ENCODE measurements at places on chromosomes 7 and 10. TPM values are rescaled to one million over a fixed set of nuclear protein-coding genes. Genes with fewer than 3 reads are reported as not detected.

GRCh38 chr10:19578571-19578970 is 237.7 kb upstream of the PLXDC2 start:
- H3K36me3 ChIP-seq = no peaks in the 10 kb centered on the region
- no peaks in the 10 kb centered on the region for H3K4me1 ChIP-seq
- H3K4me3 ChIP-seq = no peak overlapping the region
- H3K27ac ChIP-seq = no peak overlapping the region

DNA sequence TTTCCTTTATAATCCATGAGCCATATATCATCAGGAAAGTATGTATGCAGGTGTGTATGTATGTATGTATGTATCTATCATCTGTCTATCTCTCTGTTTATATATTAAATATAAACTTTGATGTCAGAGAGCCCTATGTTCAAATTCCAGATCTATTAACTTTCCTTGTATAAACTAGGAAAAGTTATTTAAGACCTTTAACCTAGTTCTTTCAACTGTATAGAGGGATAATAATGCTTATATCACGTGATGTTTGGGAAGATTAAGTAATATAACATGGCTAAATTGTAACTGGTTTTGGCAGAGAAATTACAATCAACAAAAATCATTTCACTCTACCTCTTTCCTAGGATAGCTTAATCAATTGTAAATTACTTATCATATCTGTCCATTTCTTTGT is 628.3 kb upstream of the IGFBP3 start:
- H3K4me1 ChIP-seq = no peaks in the 10 kb centered on the region
- no peaks in the 10 kb centered on the region for H3K36me3 ChIP-seq
- no peak overlapping the region for H3K4me3 ChIP-seq
- no peaks in the 10 kb centered on the region for H3K27me3 ChIP-seq
- no peak for DNase-seq
- no peak overlapping the region for H3K27ac ChIP-seq

AGAP9 gene
- 14.5 TPM for total RNA-seq

GRCh38 chr10:118680197-118680596 is 74.6 kb downstream of the CACUL1 start:
- no peaks in the 10 kb centered on the region for H3K27me3 ChIP-seq
- peaks cover 14% of the 10 kb centered on the region for H3K36me3 ChIP-seq
- DNase-seq = no peak
- no peaks in the 10 kb centered on the region for H3K4me1 ChIP-seq

DNA sequence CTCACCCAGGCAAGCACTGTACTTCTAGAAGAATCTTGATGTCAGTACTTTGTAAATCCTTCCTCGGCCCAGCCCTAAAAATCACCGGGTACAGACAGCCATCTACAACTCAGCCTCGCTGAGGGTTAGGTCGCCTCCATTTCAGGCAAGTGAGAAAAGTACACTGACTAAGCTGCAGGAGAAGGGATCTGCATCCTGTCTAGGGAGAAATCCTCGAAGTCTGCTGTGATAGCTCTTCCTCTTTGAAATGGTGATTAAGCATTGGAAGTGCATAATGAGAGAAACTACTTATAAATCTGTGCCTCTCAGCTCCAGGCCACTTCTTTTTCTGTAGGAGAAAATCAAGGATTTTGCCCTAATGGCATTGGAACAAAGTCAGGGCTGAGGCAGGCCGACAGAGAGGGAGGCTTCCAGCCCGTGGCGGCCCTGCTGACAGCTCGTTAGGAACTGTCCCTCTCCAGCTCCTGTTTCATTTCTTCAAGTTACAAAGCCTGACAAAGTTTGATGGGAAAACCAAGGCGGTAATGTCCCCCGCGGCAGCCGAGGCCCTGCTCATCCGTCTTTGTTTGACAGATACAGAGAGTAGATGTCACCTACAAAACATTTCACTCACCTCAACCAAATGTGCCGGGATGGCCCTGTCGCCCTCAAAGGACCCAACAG is 14.1 kb upstream of the GOT1 start:
- no peak for DNase-seq
- H3K4me1 ChIP-seq = no peaks in the 10 kb centered on the region
- H3K27ac ChIP-seq = no peak overlapping the region

SLC26A5 gene
- total RNA-seq = 3.8 TPM

GRCh38 chr10:94443549-94443948 is 41.2 kb downstream of the TBC1D12 start:
- no peaks in the 10 kb centered on the region for H3K27me3 ChIP-seq
- H3K36me3 ChIP-seq = no peaks in the 10 kb centered on the region
- H3K27ac ChIP-seq = no peak overlapping the region

TRIM50 gene
- total RNA-seq = 1.7 TPM

GRCh38 chr7:71691538-71691937 is 559.6 kb downstream of the GALNT17 start:
- no peaks in the 10 kb centered on the region for H3K4me1 ChIP-seq
- H3K27me3 ChIP-seq = no peaks in the 10 kb centered on the region
- H3K36me3 ChIP-seq = no peaks in the 10 kb centered on the region
- no peak for DNase-seq

C7orf33 gene
- total RNA-seq = not detected

CAMK2B gene
- 18.1 TPM for total RNA-seq

KAZALD1 gene
- total RNA-seq = 9.9 TPM

DNA sequence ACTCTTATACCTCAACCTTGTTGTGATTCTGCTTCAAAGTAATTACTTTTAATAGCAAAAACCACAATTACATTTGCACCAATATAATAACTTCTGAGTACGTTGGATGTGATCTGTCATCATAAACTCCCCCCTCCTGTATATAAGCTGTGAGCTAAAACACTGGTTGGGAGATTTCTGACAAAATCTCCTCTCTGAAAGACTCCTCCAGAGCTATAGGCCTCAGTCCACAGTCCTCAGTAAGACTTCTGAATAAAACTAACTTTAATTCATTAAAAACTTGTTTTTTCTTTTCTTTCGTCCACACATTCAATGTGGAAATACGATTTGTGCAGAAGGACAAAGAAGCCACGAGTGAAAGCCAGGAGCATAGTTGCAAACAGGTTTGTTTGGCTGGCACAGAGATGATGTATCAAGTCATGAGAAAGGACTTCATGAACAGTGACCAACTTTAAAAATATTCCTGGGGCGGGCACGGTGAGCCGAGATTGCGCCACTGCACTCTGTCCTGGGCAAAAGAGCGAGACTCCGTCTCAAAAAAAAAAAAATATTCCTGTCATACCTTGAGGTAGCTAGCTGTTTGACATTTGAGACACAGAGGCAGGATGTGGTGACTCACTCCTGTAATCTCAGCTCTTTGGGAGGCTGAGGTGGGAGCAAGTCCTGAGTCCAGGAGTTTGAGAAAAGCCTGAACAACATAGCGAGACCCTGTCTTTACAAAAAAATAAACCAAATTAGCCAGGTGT is 91.1 kb upstream of the ARHGAP21 start:
- no peaks in the 10 kb centered on the region for H3K4me1 ChIP-seq
- H3K27me3 ChIP-seq = no peaks in the 10 kb centered on the region
- no peak overlapping the region for H3K27ac ChIP-seq
- no peak for DNase-seq
- no peak overlapping the region for H3K4me3 ChIP-seq
- no peaks in the 10 kb centered on the region for H3K36me3 ChIP-seq

GRCh38 chr10:75347186-75347585 is 54.4 kb downstream of the ZNF503 start:
- no peak overlapping the region for H3K4me3 ChIP-seq
- no peak for DNase-seq
- H3K27me3 ChIP-seq = no peaks in the 10 kb centered on the region

GRCh38 chr7:66301249-66301648 is 96.1 kb downstream of the TPST1 start:
- no peak for DNase-seq
- H3K36me3 ChIP-seq = no peaks in the 10 kb centered on the region
- no peak overlapping the region for H3K4me3 ChIP-seq
- no peaks in the 10 kb centered on the region for H3K27me3 ChIP-seq

RBM48 gene
- 12.7 TPM for total RNA-seq

- H3K4me3 ChIP-seq = no peak overlapping the region
- H3K27me3 ChIP-seq = no peaks in the 10 kb centered on the region
- DNase-seq = no peak
- H3K36me3 ChIP-seq = no peaks in the 10 kb centered on the region
- H3K4me1 ChIP-seq = no peaks in the 10 kb centered on the region
These were observed 131.9 kb upstream of the PCGF5 start for GRCh38 chr10:91088300-91089140.

- DNase-seq = no peak
- peaks cover 9% of the 10 kb centered on the region for H3K4me1 ChIP-seq
- no peak overlapping the region for H3K4me3 ChIP-seq
These were observed 4.3 kb downstream of the KCNH2 start for GRCh38 chr7:150973571-150974451.

- no peaks in the 10 kb centered on the region for H3K36me3 ChIP-seq
- H3K4me3 ChIP-seq = no peak overlapping the region
- no peaks in the 10 kb centered on the region for H3K27me3 ChIP-seq
- peaks cover 10% of the 10 kb centered on the region for H3K4me1 ChIP-seq
- no peak overlapping the region for H3K27ac ChIP-seq
These were observed 80.1 kb upstream of the LRRN3 start for GRCh38 chr7:111010798-111011197.

DNA sequence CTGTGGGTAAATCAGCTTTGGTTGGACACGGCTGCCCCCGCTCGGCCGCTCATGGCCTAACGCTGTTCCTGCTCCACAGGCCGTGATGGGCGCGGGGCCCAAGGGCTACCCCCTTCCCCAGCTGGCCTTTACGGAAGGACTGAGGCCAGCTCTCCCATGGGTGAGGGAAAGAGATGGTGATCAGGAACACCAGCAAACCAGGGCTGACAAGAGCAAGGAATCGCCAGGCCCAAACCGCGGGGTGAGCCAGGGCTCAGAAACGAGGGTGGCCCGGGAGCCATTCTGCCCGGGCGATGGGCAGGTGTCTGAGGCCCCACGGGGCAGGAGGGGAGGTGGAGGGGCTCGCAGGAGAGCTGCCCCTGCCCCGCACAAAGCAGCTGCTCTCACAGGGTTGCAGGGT is 26.6 kb downstream of the GPER1 start:
- H3K27ac ChIP-seq = no peak overlapping the region
- no peak for DNase-seq
- no peaks in the 10 kb centered on the region for H3K36me3 ChIP-seq
- no peak overlapping the region for H3K4me3 ChIP-seq

NCOA4 gene
- total RNA-seq = 163 TPM

DYDC2 gene
- not detected for total RNA-seq

CHAT gene
- total RNA-seq = not detected

GTPBP4 gene
- 12.0 TPM for total RNA-seq

DNA sequence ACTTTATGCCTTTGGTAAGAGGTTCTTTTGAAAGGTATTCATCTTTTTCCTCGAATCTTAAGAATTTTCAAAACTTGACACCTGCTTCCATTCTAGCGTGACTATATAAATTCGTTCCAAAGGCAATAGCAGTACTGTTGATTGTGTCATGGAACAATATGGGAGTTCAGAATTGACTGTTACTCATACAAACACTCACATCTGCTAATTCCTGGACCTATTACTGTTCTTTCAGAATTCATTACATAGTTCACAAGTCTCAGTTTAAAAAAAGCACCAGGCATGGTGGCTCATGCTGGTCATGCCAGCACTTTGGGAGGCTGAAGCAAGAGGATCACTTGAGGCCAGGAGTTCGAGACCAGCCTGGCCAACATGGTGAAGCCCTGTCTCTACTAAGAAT is 80.9 kb downstream of the CACNB2 start:
- no peak overlapping the region for H3K4me3 ChIP-seq
- H3K27me3 ChIP-seq = no peaks in the 10 kb centered on the region
- H3K4me1 ChIP-seq = no peaks in the 10 kb centered on the region

SKIDA1 gene
- total RNA-seq = 5.3 TPM

NUTM2D gene
- total RNA-seq = 1.8 TPM
